ENCODE measurements at places on chromosomes 6 and 20.

DNA sequence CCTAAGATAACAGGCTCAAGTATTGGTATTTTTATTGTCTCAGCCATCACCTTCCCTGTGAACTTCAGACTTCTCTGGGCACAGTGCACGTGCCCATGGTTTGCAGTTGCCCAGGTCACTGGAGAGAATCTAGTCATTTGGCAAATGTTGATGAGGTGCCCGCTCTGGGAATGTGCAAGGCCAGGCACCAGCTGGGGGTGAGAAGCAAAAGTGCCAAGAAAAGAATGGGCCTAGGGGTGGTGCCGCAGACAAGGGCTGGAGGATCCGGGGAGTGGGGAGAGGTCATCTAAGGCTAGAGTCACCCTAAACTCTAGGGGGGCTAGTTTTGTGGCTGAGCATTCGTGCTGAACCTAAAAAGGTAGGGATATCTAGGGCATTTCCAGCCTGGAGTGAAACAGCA, 57.0 kb upstream of the VSTM2L start:
- DNase-seq, result no peak

DNA sequence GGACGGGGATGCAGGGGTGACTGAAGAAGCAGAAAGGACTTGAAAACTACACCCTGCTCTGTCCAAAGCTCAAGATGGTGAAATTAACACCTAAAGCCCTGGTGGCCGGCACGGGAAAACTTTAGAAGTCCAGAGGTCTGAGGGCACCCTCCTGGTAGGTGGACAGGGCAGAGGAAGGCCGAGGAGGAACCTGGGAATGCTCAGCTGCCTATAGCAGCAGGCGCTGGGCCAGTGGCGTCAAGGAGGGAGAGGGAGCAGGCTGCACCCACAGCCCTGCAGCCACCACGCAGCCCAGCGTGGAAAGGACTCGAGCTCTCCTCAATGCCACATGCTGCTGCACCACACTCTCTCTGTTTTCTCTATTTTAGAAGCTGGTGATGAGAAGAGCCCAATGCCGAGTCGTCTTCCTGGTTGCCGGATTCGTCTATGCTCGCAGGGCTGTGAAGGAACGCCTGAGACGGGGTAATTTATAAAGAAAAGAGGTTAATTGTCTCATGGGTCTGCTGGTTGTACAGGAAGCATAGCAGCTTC, 248.3 kb upstream of the AFDN start:
- peak; percentile 49 for DNase-seq

GRCh38 chr6:82766476-82766875, 299.2 kb downstream of the UBE3D start:
- DNase-seq, result no peak

- DNase-seq, result no peak
Observed at GRCh38 chr20:39429726-39430125, 467.6 kb downstream of the DHX35 start.

- no peak for DNase-seq
Observed at GRCh38 chr20:32574296-32575226, 10.6 kb downstream of the NOL4L start.

DNA sequence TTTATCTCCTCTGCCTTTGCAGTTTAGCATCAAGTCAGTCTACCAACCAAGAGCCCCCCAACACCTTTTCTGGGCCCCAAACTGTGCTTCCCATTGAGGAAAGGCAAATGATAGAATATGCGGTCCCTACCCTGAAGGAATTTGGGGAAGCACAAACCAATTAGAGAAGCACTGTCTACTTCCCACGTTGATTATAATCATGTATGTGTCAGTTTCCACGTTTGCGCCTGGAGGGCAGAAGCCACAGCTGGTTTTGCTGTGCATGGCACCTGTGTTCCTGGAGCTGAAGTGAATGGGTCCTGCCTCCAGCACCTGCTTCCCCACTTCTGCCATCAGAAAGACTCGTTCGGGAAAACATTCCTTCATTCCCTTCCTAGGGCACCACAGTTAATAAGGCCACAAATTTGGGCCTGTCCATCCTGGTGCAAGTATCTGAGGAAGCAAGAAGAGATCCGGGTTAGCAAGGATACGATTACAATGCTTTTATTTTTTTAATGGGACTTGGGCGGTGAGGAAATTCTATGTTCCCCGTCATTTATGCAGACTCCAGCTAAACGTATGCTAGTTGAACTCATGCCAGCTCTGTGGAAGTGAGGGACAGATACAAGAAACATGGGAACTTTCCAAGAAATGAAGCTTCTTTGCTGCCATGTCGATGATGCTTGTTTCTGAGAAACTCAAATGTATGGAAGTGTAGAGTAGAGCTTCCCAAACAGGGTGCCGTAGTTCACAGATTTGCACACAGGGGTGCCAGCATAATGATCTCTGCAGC, 333.5 kb downstream of the NRN1 start:
- no peak for DNase-seq

DNA sequence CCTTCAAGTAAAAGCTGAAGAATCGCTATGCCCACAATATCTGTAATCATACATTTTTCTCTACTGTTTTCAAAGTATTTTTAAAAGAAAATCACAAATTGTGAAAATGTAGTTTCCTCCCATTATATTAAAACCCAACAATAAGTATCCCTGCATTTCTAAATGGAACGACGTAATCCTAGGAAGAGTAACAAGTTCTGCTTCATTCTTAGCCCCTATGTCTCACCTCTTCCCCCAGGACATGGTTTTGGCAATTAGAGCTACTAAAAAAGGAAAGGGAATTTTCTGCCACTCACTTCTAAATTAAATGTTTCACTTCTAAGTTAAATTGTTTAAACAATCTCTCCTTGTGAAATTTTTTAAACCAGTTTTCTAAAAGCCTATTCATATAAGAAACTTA, 47.4 kb downstream of the TBPL1 start:
- no peak for DNase-seq

DNA sequence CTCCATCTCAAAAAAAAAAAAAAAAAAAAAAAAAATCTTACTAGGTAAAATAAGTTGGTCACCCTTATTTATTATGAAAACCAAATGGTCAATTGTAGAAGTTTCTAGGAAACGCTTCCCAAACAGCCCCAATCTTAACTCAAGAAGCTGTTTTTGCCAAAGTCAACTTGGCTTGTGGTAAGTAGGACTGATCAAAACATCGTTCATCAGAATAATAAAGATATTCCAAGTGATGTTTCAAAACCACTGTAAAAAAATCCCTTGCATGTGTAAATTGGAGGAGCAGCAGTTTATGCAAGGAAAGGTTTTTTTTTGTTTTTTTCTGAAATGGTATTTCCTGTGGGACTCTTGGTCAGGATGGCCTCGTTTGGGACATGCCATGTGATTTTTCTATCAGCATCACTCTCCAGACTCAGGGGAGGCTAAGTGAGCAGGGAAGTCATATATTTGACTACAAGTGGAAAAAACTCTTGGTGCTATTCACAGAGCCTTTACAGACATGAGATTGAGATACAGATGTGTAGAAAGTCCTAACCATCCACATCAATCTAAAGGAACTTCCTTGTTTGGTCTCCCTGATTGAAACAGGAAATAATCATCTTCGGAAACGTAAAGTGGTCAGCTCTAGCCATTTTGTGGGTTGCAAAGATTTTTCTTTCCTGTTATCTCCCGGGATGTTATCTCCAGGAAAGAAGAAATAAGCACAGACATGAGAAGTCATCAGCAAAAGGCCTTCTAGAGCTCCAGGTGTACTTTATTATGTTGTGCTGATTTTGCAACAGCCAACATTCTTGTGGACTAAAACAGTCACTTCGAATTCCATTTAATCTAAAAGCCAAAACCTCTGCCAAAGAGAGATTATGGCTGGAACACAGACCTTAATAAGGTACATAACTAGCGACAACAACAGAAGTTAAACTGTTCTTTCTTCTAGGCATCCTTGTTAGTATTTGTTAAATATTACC, 177.8 kb downstream of the EDN1 start:
- DNase-seq, result no peak

- no peak for DNase-seq
Observed at GRCh38 chr20:2213401-2213800, 82.4 kb upstream of the TGM3 start.

DNA sequence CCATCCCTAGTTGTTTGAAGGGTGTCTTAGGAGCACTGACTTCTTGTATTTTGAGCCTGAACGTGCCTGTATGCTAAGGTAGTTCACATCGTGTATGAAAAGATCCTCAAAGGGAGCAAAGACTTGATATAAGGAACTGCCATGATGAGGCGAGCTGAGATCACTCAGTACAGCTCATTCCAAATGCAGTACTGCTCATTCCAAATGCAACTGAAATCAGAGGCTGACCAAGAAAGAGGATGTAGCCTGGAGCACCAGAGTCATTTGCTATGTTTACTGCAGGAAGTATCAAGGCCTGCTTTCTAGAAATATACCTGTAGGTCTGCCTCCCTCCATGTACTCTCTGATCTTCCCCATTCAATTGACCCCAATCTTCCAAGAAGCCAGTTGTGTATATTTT, 832.2 kb downstream of the EYS start:
- DNase-seq, result no peak

DNA sequence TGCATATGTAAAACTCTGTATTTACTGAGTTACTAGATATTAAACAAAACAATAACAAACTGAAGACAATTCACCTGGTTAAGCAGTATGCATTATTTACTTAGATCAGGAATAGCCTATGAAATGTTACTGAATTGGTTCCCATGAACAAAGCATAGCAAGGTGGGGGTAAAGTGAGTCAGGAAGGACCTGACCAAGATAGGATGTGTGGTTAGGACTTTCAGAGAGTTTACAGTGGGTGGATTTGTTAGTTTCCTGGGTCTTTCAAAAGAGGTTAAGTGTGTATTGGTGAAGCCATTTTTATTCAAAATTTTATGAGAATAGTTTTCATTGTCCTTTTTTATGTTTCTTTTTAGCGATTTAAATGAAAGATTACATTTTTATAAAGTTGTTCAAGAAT, 32.9 kb downstream of the TBPL1 start:
- no peak for DNase-seq

DNA sequence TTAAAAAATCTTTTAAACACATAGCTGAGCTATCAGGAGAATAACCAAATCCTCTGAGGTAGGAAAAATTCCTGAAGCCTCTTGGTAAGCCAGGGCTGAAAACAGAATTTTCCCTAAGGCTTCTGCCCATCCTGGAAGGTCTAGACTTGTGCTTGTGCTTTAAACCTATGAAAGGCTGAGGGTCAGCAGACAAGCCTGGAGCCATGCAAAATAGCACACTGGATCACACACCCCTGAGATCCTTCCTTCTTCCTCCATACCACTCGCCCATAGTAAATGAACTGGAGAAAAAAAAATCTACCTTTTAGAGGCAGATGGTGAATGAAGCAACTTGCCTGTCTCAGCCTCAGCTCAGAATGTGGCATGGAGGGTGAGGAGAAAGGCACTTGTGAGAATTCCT, 144.4 kb downstream of the UBE3D start:
- no peak for DNase-seq

DNA sequence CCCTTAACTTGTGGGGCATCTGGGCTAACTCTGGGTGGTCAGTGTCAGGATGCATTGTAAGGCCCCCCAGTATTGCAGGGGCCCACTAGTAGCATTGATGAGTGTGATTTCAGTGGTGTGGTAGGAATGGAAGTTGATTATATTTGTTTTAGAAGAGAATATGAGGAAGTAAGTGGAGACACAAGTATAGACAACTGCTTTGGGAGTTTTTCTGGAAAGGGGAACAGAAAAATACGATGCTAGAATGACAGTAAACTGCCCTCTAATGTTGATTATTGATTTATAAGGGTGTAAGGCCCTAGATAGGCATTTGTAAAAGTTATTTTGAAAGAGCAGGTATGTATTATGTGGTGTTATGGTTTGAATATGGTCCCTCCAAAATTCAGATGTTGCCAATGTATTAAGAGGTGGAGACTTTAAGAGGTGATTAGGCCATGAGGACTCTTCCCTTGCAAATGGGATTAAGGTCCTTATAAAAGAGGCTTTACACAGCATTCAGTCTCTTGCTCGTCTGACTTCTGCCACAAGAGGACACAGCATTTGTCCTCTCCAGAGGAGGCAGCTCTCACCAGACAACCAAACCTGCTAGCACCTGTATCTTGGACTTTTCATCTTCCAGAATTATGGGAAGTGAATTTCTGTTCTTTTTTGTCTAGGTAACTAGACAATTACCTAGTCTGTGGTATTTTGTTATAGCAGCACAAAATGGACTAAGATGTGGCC, 135.9 kb upstream of the DTNBP1 start:
- no peak for DNase-seq

GRCh38 chr6:11994875-11995461, 17.1 kb upstream of the HIVEP1 start:
- DNase-seq, result no peak

DNA sequence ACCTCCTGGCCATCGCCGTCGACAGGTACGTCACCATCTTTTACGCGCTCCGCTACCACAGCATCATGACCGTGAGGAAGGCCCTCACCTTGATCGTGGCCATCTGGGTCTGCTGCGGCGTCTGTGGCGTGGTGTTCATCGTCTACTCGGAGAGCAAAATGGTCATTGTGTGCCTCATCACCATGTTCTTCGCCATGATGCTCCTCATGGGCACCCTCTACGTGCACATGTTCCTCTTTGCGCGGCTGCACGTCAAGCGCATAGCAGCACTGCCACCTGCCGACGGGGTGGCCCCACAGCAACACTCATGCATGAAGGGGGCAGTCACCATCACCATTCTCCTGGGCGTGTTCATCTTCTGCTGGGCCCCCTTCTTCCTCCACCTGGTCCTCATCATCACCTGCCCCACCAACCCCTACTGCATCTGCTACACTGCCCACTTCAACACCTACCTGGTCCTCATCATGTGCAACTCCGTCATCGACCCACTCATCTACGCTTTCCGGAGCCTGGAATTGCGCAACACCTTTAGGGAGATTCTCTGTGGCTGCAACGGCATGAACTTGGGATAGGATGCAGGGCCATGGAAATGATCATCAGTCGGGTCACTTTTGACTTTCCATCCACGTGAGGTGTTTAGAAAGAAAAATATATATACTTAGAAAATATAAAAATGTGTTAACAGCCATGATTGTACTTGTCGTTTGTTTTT, 868 bp downstream of the MC3R start:
- no peak for DNase-seq

DNA sequence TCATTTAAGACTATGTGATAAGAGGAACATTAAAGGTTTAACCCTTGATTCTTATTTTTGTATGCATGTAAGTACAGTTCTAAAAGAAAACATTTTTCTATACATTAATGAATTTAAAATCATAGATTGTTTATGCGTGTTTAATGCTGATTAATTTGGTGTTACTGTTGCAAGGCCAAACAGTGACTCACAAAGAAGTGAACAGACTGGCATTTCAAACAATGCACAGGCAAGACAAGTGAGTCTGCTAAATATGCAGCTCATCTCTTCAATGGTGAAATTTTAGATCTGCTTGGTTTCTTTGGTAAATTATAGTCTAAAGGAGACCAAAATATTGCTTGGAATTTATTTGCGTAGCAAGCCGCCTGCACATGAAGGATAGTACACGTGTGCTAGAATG, 417.4 kb upstream of the SOX4 start:
- no peak for DNase-seq

All from left forelimb (tissue), 1 donor.